SW480 (cell line): ENCODE measurements at places on chromosomes 7 and 10.

DNA sequence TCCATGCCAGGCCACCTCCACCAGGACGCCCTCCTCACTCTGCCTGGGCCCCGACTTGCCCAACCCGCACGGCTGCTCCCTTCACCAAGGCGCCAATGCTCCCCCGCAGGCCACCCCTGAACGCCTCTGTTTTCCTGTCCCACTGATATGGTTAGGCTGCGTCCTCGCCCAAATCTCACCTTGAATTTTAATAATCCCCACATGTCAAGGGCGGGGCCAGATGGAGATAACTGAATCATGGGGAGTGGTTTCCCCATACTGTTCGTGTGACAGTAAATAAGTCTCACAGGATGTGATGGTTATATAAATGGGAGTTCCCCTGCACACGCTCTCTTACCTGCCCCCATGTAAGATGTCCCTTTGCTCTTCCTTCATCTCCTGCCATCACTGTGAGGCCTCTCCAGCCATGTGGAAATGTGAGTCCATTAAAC is 29.8 kb downstream of the RSU1 start:
- no peak for DNase-seq

DNA sequence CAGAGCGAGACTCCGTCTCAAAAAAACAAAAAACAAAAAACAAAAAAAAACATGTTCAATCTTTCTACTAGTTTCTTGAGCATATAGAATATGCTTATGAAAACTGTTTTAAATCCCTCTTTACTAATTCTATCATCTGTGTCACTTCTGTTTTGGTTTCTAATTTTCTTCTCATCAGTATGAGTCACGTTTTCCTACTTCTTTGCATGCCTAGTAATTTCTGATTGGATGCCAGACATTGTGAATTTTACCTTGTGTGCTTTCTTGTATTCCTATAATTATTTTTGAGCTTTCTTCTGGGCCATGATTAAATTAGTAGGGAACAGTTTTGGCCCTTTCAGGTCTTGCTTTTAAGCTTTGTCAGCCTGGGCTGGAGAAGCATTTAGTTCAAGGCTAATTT is 9.9 kb downstream of the MICU1 start:
- DNase-seq: no peak

DNA sequence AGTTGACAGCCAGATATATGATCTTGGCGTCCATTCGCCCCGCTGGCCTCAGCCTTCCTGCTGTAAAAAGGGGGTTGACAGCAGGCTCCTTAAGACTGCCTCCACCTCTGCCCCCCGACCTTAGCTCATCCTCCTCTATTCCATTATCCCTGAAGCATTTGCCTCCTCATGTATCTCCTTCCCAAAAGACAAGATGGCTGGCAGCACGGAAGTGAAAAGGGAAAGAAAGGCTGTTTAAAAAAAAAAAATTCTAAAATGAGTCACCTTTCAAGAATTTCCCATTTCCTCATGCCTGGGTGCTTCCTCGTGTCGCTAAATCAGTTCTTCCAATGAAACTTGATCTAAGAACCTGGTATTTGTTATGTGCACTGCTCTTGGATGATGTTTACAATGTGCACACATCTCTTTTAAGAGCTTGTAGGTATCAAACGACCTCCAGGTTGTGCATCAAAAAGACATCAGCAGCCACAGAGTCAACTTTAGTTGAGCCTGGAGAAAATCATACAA is 1.7 kb downstream of the SCRN1 start:
- peak; percentile 95 for DNase-seq

- DNase-seq: no peak
Measured at GRCh38 chr7:42930889-42931288, 1.1 kb downstream of the PSMA2 start.

DNA sequence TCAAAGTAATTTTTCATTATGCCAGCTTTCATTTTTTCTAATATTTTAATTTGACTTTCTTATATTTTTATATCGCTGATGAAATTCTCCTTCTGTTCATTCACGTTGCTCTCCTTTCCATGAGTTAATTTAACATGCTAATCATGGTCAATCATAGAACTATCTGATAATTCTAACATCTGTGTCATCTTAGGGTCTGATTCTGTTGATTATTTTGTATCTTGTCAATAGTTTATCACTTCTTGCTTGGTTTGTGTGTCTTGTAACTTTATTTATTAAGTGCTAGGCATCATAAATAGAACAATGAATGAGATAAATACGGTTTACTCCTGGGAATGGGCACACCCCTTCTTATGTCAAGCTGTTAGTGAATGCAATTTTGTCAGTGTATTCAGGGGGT is 11.0 kb downstream of the TCERG1L start:
- DNase-seq: no peak

- DNase-seq: peak; percentile 78
Measured at GRCh38 chr7:18352339-18353255, 143.0 kb upstream of the HDAC9 start.

- no peak for DNase-seq
Measured at GRCh38 chr7:106840342-106840741, 24.7 kb upstream of the PIK3CG start.

- DNase-seq: no peak
Measured at GRCh38 chr10:9786576-9786975, 1231.1 kb upstream of the CELF2 start.

- DNase-seq: no peak
Measured at GRCh38 chr10:86188796-86189558, 177.6 kb downstream of the GRID1 start.

GRCh38 chr10:15516256-15517085 is 145.4 kb upstream of the FAM171A1 start:
- no peak for DNase-seq

GRCh38 chr7:36749282-36749960 is 25.1 kb upstream of the AOAH start:
- no peak for DNase-seq

DNA sequence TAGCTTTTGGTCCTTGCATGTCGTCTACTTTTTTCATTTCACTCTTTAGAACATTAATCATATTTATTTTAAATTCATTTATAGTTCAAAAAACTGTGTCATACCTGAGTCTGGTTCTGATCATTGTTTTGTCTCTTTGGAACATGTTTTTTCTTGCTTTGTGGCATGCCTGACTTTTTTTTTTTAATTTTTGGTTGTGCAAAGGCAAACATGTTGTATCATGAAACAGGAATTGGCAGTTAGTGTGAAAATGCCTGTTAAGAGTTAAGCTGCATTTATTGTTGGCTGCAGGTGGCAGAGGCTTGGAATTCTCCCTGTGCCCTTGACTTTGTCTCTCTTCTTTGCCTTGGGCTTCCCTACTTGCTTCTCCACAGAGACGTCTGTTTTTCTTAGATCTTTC is 525.0 kb upstream of the ADARB2 start:
- no peak for DNase-seq

GRCh38 chr7:158536871-158537515 is 50.6 kb downstream of the PTPRN2 start:
- no peak for DNase-seq

GRCh38 chr7:121730869-121731268 is 142.1 kb upstream of the PTPRZ1 start:
- DNase-seq: no peak

DNA sequence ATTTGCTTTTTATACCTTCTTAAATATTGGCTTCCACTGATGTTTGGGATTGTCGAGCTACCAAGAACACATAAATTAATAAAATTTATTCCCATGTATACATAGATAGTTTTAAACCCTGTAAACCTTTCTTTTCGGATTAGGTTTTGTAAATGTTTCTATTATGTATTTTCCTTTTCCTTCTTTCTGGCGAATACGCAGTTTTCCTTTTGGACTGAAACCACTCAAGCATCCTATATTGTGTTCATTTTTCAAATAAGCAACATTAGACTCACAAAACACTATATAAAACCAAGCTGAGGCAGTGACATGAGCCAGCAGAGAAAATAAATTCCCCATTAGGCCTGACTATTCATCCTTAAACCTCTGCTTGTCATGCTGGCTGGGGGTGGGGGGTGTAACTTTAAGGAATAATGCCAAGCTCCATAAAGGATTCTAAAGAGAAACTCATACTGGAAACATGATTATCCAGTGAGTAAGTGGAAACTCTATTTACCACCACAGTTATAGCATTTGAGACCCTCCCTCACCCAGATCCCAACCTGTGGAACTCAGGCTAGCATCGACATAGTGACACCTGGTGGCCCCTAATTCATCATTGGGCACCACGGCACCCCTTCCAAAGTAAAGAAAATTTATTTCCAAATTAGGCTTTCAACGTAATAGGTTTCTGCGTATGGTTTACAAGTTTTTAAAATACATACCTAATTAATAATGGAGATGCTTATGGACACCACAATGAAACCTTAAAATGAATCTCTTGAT is 86.5 kb upstream of the CELF2 start:
- DNase-seq: no peak

DNA sequence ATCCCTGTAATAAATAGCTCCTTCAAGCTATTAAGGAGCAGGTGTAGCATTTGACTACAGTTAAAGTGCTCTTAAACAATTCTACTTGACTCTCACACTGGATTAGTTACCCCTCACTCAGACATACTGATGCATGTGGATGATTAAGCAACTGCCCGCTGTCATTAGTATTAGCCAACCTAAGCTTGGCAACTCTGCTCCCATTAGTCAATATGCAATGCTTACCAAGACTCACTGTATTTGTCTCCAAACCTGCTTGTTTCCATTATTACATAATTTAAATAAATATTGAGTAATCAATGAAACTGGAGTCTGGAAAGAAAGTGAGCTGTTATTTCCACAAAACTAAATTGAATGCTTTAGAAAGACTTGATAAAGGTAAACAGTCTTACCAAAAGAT is 144.0 kb upstream of the ASAH2 start:
- no peak for DNase-seq

GRCh38 chr7:2473496-2474180 is 2.6 kb downstream of the GRIFIN start:
- no peak for DNase-seq

DNA sequence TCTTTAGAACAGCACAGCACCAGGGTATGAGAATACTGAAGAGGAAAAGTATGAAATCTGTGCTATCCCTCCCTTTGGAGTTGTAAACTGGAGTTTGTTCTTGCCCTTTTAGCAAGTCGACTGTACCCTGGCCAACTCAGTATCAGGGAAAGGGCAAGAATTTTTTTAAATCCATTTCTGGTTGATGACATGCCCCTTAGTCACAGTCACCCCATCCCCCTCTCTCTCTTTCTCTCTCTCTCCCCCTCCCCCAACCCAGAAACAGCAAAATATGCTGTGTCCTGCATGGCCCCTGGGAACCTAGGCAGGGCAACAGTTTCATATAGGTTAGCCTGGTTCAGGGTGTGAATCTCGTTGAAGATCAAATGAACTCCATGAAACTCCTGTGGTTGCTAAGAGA is 177.7 kb upstream of the ADO start:
- no peak for DNase-seq

GRCh38 chr10:113479346-113480080 is 73.3 kb upstream of the HABP2 start:
- no peak for DNase-seq

- DNase-seq: no peak
Measured at GRCh38 chr7:18224138-18224537, 196.5 kb upstream of the PRPS1L1 start.

DNA sequence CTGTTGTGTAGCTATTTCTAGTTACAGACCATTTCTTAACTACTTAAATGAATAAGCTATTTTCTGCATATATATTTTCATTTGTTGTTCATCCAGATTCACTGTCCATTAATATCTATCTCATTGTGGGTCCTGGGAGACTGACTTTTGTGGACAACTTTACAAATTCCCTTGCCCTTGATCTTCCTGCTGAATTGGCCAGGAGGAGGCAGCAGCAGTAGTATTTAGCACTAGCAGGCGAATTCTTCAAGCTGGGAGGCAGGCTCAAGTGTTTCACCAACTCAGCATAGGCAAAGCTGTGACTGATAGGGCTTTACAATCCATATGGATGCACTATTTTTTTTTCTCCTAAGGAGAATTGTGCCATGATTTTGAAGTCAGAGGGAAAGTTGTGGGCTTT is 461.0 kb upstream of the NRG3 start:
- no peak for DNase-seq

DNA sequence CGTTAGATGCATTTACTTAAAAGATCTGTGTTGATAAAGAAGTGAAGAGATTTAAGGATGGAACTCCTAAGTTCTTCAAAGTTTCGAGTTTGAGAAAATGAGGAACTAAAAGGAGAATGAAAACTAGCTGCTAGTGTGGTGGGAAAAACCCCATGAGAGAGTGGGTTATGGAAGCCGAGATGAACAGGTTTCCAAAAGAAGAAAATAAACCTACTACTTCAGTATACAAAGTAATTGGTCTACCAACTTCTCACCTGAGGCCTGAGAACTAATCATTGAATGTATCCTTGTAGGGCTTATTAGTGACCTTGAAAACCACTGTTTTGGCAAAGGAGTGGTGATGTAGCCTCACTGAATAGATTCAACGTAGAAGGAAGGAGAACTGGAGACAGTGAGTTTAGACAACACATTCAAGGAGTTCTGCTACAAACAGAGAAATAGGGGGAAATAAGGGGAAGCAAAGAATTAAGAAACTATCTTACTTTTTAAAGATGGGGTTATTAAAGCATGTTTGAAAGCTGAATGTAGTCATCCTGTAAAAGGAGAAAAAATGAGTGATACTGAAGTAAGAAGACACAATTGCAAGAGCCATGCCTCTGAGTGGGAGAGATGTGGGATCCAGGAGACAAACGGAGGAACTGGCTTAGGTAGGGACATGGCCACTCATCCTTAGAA is 50.8 kb downstream of the CH25H start:
- DNase-seq: no peak

- no peak for DNase-seq
Measured at GRCh38 chr10:132455441-132455971, 58.5 kb downstream of the PWWP2B start.

GRCh38 chr7:30831936-30832335 is 60.7 kb downstream of the MINDY4 start:
- DNase-seq: no peak

DNA sequence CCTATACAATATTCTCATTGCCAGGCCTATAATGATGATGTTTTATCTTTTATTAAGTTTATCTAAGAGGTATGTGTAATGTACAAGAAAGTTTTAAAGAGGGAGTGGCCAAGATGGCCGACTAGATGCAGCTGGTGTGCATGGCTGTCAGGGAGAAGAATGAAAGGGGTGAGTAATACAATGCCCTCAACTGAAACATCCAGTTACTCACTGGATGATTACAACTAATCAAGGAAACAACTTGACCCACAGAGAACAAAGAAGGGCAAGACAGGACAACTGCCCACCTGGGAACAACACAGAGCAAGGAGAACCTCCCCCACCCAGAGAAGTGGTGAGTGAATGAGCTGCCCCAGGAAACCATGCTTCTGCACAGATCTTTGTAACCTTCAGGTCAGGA is 880.0 kb upstream of the LRRTM3 start:
- DNase-seq: no peak

DNA sequence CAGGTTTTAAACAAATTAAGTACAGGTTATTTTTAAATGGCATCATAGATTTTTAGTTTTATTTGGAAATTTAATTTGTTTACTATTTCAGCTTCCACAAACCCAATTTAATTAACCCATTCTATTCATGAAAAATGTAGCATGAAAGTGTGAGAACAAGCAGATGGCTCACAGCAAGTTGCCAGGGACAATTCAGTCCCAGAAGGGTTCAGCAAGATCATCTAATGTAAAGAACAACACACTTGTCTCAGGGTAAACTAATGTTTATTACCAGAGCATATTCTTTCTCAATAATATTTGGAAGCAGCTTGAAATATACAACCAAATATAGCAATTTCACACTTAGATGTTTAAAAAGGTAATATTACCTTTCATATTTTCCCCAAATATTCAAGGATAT is 166.9 kb upstream of the SLC13A1 start:
- DNase-seq: no peak
